ENCODE measurements at places on chromosomes 5 and 9.

DNA sequence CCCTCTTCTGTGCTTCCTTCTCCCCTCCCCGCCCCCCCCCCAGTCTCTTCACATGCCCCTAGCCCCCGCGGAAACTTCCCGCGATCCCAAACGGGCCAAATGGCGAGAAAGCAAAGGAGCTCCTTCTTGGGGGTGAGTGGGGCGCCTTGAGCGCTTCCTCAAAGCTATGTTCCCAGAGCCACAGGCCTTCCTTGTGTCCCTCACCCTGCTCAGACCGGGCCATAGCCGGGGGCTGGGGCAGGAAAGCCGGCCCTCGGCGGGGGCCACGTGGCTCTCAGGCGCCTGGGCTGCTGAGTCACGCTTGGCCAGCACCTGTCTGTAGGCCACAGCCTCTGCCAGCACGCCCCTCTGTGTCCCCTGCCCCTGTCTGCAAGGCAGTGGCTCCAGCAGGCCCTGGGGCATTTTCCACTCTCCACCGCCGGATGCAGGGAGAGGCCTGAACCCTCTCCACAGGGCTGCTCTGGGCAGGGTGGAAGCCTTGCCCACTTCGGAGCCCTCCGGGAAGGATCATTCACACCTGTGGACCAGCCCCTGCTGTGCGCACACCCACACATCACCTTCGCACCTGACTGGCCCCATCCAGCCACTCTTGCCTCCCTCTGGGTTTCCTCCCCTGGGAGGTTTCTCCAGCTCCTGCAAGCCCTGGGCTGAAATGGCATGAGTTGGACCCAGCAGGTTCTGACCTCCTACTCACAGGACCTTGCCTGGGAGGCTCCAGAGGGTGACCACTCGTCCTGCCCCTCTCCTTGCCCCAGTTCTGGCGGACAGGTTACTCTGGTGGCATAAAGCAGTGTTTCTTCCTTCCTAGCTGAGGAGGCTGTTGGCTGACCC lies 1.2 kb upstream of the SQSTM1 start:
- DNase-seq = no peak

GRCh38 chr5:123937230-123937629 lies 425.3 kb downstream of the CSNK1G3 start:
- DNase-seq = no peak

DNA sequence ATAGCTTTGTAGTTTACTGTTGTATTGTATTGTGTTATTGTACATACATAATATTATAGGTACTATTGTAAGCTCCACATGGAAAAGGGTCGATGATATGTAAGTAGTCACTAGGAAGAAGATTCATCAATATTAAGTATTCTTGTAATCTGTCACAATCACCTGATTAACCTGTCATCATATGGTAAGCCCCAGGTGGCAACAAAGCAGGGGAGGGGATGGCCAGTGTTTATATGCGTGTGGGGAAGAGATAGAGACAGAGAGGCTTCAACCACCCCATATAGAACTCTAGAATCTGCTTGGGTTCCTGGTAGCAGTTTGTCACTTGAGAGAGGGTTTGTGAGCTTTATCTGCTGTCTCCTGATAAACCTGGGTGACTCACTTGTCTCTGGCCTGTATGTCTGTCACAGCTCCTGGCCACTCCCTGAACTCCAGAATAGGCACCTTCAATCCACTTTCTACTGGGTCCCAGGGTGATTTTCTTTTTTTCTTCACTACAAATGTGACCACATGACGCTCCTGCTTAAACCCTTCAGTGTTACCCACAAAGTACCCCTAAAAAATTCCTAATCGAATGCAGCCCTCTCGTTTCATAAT lies 48.9 kb upstream of the CPEB4 start:
- no peak for DNase-seq

DNA sequence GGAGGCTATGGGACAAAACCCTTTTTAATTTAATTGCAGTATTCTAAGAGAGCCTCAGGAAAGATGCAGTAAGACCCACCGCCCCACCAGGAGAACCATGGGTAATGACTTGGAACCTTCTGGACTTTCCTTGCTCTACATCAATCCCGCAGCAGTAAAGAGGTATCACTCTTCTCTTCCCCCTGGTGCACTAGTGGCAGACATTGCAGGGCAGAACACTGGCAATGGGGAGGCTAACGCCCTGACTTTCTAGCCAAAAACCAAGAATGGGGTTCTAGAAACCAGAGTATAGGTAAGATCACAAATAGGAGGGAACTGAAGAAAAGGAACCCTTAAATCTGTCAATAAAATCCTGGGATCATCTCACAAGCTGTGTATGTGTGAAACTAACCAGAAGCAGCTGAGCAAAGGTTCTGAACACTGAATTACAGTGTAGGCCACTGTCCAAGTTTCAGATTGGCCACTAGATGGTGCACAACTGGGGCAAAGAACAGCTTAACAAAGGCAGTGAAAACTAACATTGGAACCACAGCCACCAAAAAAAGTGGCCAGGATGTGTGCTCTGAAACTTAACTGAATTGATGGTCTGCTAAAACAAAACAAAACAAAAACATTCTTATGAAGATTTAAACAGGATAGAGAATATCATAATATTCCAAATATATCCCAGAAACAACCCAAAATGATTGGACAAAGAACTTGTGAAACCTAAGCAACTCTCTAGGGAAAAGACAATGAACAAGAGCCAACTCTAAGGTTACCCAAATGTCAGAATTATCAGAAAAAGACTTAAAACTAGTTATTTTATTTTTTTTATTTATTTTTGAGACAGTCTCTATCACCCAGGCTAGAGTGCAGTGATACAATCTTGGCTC lies 6.6 kb upstream of the FAM151B start:
- no peak for DNase-seq
